ENCODE measurements at places on chromosomes 5 and 9.

GRCh38 chr5:61624553-61625136, 292.6 kb downstream of the ZSWIM6 start:
- no peak for DNase-seq

- DNase-seq: no peak
Measured at GRCh38 chr9:119836036-119836435, 466.8 kb upstream of the BRINP1 start.

- no peak for DNase-seq
Measured at GRCh38 chr5:56712895-56713591, 102.3 kb upstream of the MAP3K1 start.

- no peak for DNase-seq
Measured at GRCh38 chr9:134942788-134943184, 25.1 kb upstream of the FCN1 start.

DNA sequence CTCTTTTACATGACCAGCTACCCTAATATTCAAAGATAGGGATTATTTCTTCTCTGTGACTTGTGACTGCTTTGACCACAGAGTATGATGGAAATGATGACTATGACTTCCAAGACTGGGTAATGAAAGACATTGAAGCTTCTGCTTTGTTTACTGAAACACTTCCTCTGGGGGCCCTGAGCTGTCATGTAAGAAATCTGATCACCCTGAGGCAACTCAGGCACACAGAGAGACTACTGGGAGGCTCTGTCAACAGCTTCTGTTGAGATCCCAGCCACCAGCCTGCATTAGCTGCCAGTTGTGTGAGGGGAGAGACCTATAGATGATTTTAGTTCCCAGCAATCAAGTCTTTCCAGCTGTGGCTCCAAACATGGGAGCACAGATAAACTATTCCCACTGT, 76.5 kb downstream of the KCTD16 start:
- no peak for DNase-seq

GRCh38 chr5:141529002-141529401, 40.1 kb downstream of the PCDHGC5 start:
- DNase-seq: no peak

GRCh38 chr5:73214996-73215395, 42.0 kb downstream of the TMEM174 start:
- no peak for DNase-seq

GRCh38 chr5:96871027-96871399, 5.3 kb upstream of the ERAP2 start:
- DNase-seq: no peak

DNA sequence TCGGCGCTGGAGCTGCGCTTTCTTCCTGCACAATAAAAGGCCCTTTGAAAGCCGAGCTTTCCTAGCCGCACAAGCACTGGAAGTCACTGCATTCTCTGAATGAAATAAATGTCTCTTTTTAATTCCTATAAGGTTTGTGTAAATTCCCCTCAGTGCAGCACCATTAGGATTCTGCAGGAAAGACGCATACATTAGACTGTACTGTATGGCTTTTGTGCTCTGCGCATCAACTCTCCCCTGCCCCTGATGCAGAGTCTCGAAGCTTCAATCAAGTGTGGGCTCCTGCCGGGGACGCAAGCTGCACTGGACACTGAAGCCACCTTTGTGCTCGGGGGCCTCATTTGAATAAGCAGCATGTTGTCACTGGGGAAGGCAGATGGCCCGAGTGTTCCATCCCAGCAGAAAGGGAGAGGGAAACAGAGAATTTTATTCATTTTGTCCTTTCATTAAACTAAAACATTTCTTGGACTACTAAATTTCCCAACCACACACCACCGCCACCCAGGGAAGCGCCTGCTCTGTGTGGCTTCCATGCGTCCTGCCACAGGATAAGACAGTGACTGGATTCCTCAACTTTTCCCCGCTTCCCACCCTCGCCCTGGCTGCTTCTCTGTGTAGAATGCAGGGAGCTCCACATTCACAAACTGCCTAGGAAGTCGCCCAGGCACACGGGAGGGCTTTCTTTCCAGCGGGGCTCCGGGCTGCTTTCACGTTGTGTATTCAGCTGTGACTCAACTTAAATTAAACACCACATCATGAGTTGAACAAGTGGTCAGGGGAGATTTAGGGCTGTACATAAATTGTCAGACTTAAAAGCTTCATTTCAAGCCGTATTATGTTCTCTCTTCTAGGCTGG, 635.4 kb downstream of the IRX1 start:
- no peak for DNase-seq

DNA sequence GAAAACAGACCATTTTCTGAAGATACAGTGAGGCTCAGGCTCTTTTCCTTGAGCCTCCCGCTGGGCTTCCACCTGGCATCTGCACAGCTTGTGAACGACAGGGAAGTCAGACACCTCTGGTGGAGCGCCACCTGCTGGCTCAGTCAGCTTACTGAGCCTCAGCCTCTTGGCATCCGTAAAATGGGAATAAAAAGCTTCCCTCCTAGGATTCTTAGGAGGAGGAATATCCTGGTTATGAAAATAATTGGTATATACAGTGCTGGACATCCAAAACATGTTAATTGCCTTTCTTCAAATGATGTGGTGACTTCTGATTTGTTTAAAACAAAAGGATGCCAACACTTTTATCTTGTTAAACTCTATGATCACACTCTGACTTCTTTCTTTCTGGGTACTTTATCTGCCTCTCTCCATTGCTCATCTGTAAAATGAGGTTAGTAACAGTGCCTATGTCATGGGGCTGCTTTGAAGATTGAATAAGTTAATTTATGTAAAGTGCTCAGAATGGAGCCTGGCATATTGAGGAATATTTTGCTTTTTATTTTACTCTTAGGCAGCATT, 67.5 kb downstream of the MAMDC2 start:
- peak; percentile 72 for DNase-seq

DNA sequence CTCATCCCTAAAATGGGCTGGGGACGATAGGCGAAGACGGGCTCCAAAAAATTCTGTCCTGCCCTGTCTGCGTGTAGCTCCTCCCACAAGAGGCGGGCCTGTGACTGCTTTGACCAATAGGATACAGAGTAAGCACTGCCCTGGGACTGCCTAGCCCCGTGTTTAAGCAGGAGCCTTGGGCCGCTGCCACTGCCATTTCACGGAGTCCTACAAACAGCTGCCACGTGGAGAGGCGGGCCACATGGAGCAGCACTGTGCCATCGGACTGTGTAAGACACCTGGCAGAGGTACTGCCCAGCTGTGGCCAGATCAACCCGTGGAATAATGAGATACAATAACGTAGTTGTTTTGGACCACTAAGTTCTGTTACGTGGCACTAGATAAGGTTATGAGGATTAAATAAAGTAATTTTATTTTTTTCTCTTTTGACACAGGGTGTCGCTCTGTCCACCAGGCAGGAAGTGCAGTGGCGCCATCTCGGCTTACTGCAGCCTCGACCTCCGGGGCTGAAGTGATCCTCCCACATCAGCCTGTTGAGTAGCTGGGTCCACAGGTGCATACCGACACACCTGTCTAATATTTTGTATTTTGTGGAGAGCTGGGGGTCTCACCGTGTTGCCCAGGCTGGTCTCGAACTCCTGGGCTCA, 87.2 kb downstream of the LMNB1 start:
- no peak for DNase-seq

GRCh38 chr5:170075696-170076095, 30.0 kb upstream of the FOXI1 start:
- DNase-seq: no peak

GRCh38 chr9:90162819-90163218, 479.8 kb downstream of the DIRAS2 start:
- no peak for DNase-seq

DNA sequence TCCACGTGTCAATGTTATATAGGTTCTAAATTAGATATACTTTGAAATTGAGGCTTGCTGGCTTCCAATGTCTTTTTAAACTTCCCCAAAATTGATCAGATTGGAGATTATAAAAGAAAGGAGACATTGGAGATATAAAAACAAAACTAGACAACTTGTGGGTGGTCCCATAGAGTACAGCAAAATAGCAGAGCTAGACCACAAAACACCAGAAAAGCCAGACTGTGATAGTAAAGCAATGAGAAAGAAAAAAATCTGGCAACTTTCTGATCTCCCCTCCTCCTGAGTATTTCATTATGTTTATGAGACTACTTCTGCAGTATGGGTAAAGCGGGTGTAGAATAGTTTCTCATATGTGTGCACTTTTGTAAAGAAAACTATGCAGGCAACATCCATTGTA, 713.8 kb upstream of the MEF2C start:
- no peak for DNase-seq

GRCh38 chr5:110346893-110347358, 379.5 kb downstream of the TMEM232 start:
- DNase-seq: no peak

- DNase-seq: peak; percentile 14
Measured at GRCh38 chr9:130263601-130264413, 1.8 kb upstream of the HMCN2 start.

DNA sequence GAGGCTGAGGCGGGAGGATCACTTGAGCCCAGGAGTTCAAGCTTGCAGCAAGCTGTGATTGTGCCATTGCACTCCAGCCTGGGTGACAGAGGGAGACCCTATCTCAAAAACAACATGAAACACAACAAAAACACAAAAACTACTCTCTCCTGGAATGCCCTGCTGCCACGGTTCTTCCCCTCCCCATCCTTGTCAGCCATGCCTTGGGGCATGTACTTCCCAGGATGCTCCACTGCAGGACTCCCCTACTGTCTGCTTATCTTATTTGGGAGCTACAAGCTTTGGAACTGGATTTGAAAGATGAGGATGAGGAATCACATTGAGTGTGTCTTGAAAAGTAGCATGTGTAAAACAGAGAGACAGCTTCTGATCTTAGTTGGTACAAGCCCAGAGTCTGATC, 40.1 kb upstream of the KIAA1958 start:
- DNase-seq: no peak

GRCh38 chr9:129498451-129499384, 122.2 kb downstream of the C9orf50 start:
- no peak for DNase-seq

- DNase-seq: no peak
Measured at GRCh38 chr9:37300620-37301019, 121.9 kb upstream of the GRHPR start.

DNA sequence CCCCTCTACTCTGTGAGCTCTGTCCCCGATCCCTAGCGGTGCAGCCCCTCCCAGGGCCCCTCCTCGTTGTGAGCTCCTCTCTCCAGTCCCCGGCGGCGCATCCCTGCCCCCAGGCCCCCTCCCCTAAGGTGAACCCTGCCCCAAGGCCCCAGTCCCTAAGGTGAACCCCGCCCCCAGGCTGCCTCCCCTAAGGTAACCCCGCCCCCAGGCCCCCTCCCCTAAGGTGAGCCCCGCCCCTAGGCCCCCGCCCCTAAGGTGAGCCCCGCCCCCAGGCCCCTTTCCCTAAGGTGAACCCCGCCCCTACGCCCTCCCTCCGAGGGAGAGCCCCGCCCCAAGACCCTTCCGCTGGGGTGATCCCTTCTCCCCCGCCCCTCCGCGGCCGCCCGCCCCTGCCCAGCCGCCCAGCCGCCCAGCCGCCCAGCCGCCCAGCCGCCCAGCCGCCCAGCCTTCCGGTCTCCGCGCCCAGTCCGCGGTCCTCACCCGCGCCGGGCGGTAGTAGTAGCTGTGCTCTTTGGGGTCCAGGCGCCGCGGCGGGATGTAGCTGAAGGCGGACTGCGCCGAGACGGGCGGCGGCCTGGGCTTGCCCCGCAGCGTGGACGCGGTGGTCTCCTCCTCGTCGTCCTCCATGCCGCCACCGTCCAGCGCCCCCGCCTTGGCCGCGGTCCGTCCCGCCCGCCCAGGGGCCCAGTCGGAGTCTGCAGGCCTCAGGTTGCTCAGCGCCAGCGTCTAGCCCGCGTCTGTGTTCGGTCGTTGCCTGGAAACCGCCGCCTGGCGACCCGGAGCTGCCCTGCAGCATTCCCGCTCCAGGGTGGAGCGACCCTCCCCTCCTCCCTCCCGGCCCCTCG, at the start of gene CFAP90:
CFAP90 (minus strand) TSS at position 739 of the 845 bp plus-strand sequence; CDS start at position 627, 112 bp downstream.
- DNase-seq: peak; percentile 47

- no peak for DNase-seq
Measured at GRCh38 chr5:91416491-91416890, 33.4 kb upstream of the ARRDC3 start.

GRCh38 chr5:88734191-88734640, 148.8 kb downstream of the MEF2C start:
- no peak for DNase-seq

DNA sequence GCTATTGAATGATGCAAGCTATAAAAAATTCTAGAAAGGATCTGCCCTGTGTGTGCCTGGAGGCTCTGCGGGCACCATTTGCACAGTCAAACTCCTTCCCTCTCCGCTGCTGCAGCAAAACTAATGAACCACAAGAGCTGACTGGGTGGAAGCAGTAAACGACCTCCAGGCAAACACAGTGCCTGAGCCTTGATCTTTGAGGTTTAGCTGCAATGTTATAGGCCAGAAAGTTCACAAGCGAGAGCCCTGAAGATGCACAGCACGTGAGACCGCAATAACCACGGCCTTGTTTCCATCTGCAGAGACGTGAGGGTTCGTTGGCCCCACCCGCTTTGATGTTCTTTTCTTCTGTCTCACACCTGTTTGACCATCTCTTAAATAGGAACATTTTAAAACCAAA, 69.2 kb upstream of the S1PR3 start:
- DNase-seq: no peak

GRCh38 chr5:91271999-91272398, 111.1 kb downstream of the ARRDC3 start:
- no peak for DNase-seq

DNA sequence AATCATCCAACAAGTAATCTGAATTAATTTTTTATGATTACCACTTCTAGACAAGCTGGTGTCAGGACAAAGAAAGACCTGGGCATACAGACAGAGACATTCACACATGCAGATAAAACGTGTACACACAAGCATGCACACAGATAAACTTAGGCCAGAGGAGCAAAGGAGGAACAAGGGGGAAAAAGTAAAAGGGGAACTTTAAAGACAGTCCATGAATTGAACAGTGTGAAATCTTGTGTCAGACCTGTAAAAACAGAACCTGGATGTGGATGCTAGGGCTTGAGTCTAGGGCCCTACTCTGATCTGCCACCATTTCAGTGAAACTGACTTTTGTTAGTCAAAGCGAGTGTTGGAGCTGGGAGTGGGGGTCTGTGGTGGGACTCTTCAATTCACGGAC, 11.2 kb upstream of the ZSWIM6 start:
- DNase-seq: no peak

GRCh38 chr5:124923131-124923530, 176.7 kb upstream of the ZNF608 start:
- DNase-seq: no peak

GRCh38 chr5:138668451-138669380, 84.5 kb upstream of the CTNNA1 start:
- DNase-seq: peak; percentile 10

GRCh38 chr5:159660401-159660800, 255.9 kb upstream of the ADRA1B start:
- peak; percentile 3 for DNase-seq

- DNase-seq: no peak
Measured at GRCh38 chr9:73155377-73155776, 3.7 kb downstream of the ANXA1 start.
